ENCODE measurements at places on chromosomes 5 and 9.

DNA sequence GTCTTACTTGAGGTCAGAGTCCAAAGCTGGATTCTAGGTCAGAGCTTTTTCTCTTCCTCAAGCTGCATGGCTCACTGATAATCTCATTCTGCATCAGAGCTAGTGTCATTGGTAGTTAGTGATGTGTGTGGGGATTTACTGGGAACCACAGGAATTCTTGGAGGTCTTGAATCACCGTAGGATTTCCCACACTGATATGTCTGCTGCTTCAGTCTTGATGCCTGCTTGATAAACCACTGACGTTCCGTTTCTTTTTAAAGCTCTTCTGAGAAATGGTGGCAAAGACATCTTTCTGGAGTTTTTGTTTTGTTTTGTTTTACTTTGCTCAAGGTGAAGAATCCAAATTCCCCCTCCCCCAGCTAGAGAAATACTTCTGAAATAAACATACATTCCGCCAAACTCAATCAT is 1.2 kb upstream of the GARIN3 start:
- ATAC-seq: peak; percentile 78

DNA sequence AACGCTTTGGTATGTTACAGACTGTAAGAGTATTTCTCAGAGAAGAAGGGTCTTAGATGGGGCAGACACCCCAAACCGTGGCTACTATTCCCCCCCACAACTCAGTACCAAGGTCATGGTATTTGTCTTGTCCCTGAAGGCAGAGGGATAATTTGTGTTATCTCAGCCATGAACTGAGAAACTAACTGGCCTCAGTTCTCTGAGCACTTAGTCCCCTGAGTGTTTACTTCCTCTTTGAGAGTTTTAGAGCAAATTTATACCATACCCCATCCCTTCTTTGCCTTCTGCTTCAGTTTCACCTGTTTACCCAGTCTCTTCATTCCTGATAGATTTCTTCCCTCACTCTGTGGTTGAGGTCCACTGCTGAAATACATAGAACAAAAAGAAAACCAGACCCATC is 183.9 kb downstream of the LRRC70 start:
- no peak for ATAC-seq

DNA sequence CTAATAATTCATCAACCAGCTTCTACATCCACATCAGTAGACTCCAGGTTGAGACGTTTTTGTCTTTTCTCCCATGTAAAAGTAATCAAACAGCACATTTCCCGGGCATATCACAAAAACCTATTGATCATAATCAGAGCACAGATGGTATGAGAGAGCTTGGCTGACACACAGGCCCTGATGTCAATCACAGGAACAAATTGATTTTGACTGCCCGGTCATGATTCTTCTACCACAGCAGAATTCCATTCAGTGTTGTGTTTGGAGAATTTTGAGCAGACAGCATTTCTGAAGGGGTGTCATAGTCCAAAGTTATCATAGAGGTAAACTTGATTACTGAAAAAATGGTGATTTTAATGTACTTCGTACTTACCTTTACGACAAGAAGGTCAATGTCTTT is 351.1 kb downstream of the ZSWIM6 start:
- ATAC-seq: no peak

GRCh38 chr9:121550569-121551512 is 51.2 kb upstream of the GGTA1 start:
- ATAC-seq: peak; percentile 44

GRCh38 chr5:123476731-123477130 is 35.2 kb upstream of the CSNK1G3 start:
- no peak for ATAC-seq

DNA sequence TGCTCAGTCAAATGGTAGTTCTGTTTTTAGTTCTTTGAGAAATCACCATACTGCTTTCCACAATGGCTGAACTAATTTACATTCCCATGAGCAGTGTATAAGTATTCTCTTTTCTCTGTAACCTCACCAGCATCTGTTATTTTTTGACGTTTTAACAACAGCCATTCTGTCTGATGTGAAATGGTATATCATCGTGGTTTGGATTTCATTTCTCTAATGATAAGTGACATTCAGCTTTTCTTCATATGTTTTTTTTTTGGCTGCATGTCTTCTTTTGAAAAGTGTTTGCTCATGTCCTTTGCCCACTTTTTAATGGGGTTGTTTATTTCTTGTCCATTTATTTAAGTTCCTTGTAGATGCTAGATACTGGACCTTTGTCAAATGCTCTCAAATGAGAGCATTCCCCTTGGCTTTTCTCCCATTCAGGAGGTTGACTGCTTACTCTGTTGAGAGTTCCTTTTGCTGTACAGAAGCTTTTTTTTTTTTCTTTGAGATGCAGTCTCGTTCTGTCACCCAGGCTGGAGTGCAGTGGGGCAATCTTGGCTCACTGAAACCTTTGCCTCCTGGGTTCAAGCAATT is 58.7 kb upstream of the RGMB start:
- ATAC-seq: no peak

DNA sequence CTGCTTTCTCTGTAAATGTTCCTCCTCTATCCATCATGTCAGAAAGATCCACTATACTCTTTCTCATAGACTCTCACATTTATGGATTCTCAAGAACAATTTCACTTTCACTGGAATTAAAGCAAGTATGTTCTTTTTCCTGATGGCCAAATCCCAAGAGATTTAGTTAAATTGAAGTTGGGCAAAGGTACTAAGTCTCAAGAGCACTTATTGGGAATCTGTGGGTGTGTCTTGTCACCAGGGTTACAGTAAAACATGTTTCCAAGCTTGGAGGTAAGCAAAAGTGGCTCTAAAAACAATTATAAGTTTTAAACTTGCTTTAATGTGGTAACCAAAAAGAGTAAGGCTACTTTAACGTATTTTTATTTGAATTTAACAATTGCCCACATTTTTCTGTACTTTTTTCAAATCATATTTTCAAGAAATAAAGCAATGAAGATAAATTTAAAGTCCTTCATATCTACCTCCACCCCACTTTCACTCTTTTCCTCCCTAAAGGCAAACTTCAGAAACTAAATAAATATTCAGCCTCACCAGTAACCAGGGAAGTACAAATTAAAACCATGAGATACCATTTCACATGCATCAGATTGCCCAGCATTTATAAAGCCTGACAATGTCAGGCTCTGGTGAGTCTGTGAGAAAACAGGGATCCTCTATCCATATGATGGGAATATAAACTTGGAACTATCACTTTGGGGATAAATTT is 387.4 kb downstream of the CETN3 start:
- ATAC-seq: no peak

GRCh38 chr9:130140706-130141105 is 31.5 kb upstream of the NCS1 start:
- peak; percentile 61 for ATAC-seq

- ATAC-seq: peak; percentile 85
These were observed 14.9 kb downstream of the SPAAR start for GRCh38 chr9:35923927-35924763.
